Stimulated activated effector memory CD8-positive, alpha-beta T cell treated with anti-CD3 and anti-CD28 coated beads, Interleukin-12 subunit alpha, Interleukin-12 subunit beta, amount 100 ng/mL, for 72 hours (primary cell): ENCODE measurements at places on chromosomes 16 and 17.

GRCh38 chr16:73064994-73065545 lies 17.1 kb upstream of the ZFHX3 start:
- DNase-seq = no peak

GRCh38 chr16:87361916-87362619 lies 21.5 kb downstream of the FBXO31 start:
- no peak for DNase-seq

- DNase-seq = no peak
Measured at GRCh38 chr16:52141871-52142270, 405.1 kb downstream of the TOX3 start.

DNA sequence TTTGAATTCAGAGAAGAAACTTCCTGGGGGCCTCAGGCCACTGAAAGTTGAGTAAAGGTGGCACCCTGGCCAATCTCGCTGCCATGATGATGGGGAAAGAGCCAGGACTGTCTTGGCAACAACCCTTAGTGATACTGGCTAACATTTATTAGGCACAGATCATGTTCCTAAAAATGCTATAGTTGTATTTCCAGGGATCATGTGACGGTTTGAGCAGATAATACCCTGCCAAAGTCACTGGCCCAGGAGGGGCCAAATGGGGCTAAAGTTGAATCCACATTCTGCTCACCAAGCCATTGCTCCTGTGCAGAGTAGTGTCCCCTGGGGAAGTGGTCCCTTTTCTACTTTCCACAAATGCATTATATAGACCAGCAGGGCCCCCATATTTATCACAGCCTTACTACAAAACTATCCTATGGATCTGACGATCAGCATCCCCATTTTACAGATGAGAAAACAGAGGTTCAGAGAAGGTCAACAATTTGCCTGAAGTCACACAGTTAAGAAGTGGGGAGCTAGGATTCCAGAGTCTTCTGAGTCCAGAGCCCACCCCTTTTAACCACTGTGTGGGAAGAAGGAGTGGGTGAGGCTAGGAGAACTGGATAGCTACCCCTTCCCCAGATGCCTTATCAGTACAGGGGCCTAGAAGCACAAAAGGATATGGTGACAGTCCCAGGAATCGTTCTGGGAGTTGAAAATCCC lies 300.0 kb upstream of the IRX3 start:
- DNase-seq = no peak

DNA sequence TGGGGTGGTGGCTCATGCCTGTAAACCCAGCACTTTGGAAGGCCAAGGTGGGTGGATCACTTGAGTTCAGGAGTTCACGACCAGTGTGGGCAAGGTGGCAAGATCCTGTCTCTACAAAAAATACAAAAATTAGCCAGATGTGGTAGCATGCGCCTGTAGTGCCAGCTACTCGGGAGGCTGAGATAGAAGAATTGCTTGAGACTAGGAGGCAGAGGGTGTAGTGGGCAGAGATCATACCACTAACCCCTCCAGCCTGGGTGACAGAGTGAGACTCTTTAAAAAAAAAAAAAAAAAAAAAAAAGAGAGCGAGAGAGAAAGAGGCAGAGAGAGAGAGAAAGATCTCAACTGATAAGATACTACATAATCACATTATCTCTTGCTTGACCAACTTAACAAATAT lies 45.9 kb downstream of the KANSL1 start:
- DNase-seq = no peak

GRCh38 chr17:47278561-47278960 lies 24.9 kb downstream of the ITGB3 start:
- DNase-seq = no peak

DNA sequence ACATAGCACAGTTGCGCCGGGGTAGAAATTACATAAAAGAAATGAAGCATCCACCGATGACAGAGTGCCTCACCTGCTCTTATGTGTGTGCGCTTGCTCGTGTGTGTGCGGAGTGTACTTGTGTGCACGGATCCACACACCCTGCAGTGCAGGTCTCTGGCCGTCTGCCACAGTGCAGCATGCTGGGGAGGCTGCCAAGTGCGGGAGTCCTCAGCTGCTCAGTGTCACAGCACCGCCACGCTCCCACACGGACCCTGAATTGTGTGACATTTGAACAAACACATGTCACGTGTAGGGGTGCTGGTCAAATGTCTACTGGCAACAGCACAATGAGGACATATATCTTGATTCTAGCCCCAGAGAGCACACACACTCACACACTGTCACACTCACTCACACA lies 243.0 kb upstream of the MYOCD start:
- no peak for DNase-seq

GRCh38 chr17:81538651-81539570 lies 10.7 kb downstream of the FSCN2 start:
- no peak for DNase-seq

DNA sequence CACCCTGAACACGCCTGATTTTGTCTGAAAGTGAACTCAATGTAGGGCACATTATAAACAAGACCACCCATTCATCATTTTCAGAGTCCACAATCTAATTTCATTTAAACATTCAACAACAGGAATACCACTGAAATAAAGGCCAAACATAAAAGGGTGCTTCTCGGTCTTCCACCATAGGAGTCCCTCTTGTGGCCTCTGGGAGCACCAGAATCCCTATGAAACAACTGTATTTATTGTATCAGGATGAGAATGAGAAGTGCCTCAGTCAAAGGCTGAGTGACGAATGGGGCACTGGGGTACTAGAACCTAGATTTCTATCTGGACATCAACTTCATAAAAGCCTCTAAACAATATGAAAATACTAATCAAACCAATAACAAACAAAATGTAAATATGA lies 40.4 kb downstream of the NXPH3 start:
- no peak for DNase-seq

DNA sequence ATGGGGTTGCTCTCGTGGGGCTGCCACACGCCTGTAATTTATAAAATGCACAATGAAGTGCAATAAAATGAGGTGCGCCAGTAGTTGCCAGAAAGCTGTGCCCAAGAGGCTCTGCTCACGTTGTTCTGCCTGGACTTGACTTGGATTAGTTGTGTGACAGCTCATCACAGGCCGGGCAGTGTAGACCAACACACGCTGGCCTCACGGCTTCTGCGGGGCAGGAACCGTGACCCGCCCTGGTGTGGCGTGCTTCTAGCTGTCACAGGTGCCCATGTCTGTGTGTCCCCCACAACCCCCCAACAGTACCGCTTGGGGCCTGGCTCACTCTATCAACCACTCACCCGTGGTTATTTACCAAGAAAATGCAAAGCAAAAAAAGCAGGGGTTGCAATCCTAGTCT lies 112.2 kb upstream of the ZNF750 start:
- no peak for DNase-seq
